K562 (cell line): ENCODE measurements at places on chromosomes 1 and 21.

GRCh38 chr1:161037661-161038522, 872 bp downstream of the TSTD1 start:
- no peaks in the 10 kb centered on the region for H3K27me3 ChIP-seq
- H3K36me3 ChIP-seq, result peaks cover 43% of the 10 kb centered on the region
- H3K4me1 ChIP-seq, result peaks cover 5% of the 10 kb centered on the region; the same call in 2 of the 3 replicates
- DNase-seq, result no peak
- no peak overlapping the region for H3K4me3 ChIP-seq
- H3K27ac ChIP-seq, result no peak overlapping the region

- DNase-seq, result no peak
- H3K36me3 ChIP-seq, result no peaks in the 10 kb centered on the region
- no peak overlapping the region for H3K4me3 ChIP-seq
- peaks cover 31% of the 10 kb centered on the region for H3K27me3 ChIP-seq
These were observed 38.5 kb upstream of the BCL9 start for GRCh38 chr1:147502760-147503159.

DNA sequence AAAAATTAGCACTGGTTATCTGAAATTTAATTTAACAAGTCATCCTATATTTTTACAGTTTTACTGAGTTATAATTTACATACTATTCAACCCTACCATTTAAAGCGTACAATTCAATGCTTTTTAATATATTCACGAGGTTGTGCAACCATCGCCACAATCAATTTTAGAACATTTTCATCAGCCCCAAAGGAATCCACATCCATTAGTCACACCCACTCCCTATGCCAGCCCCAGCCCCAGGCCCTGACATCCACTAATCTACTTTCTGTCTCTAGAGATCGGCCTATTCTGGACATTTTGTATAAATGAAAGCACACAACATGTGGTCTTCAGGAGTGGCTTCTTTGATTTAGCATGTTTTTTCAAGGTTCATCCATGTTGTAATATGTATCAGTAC, 134.7 kb downstream of the PSMG1 start:
- H3K27me3 ChIP-seq, result peaks cover 2% of the 10 kb centered on the region; the same call in 2 of the 3 replicates
- no peak for DNase-seq
- H3K4me1 ChIP-seq, result no peaks in the 10 kb centered on the region
- H3K27ac ChIP-seq, result no peak overlapping the region
- H3K36me3 ChIP-seq, result no peaks in the 10 kb centered on the region

DNA sequence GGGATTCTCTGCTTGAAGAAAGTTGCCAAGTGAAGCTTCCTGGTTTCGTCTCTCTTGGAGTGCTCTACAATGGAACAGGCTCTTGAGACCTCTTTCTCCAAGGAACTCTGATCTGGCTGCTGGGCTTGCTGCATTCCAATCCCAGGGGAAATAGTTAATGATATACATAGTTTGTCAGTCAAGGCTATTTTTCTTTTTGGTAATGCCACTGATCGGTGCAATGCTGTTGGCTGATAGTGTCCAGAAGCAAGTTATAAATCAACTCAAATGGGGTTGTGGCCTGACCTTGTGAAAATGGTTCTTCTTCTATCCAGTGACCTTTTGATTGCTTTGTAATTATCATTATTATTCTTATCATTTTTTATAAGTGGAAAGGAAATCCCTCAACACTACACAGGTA, 48.4 kb upstream of the TNFSF18 start:
- H3K4me1 ChIP-seq, result no peaks in the 10 kb centered on the region
- no peaks in the 10 kb centered on the region for H3K27me3 ChIP-seq
- H3K27ac ChIP-seq, result no peak overlapping the region
- DNase-seq, result no peak
- H3K36me3 ChIP-seq, result no peaks in the 10 kb centered on the region
- H3K4me3 ChIP-seq, result no peak overlapping the region

DNA sequence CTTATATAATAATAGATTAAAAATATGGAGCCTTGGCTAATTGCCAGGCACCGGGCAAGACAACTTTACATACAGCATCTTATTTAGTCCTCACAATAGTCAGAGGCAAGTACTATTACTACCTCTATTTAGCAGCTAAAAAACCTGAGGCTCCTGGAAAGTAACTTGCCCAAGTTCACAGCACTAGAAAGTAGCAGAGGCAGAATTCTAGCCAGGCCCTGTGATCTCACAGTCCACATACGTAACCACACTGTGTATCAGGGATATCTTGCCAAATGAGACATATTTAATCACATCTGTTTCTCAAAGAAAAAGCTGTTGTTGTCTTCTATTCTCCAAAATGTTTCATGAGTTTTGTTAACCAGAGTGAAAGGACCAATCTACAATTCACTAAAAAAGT, 378.5 kb downstream of the PLPP3 start:
- no peaks in the 10 kb centered on the region for H3K27me3 ChIP-seq
- H3K4me3 ChIP-seq, result no peak overlapping the region
- DNase-seq, result no peak
- no peak overlapping the region for H3K27ac ChIP-seq

DNA sequence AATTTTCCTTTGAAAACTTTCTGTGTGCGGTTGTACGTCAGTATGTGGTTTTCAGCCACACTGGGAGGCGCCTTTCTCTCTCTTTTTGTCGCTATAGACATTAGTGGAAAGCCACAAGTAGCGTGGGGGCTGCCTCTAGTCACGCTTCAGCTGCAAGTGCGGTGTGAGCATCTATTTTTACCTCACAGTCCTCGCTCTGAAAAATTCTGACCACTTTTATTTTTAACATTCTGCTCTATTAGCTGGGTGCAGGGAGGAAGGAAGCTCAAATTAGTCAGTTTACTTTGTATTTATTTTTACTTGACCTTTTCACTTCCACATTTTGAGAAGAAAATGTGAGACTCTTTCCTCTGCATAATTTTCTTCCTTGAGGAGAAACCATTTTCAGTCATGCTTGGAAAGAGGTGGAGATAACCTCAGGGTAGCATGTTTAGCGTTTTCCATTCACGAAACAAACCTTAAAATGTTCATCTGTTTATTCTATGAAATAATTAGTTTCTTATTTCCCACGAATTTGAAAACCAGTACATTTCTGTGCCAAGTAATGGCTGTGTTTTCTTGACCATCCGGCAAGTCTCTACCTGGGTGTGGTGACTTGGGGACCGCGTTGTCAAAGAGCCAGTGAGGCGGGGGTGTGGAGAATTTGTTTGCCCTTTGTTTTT, 35.6 kb downstream of the ADARB1 start:
- peak overlapping the region; percentile 27; the same call in 1 of the 3 replicates for H3K27ac ChIP-seq
- H3K4me1 ChIP-seq, result peaks cover 18% of the 10 kb centered on the region
- H3K4me3 ChIP-seq, result no peak overlapping the region
- no peaks in the 10 kb centered on the region for H3K36me3 ChIP-seq
- no peak for DNase-seq

GRCh38 chr1:111804776-111805175, 49.1 kb downstream of the DDX20 start:
- H3K27me3 ChIP-seq, result peaks cover 68% of the 10 kb centered on the region
- H3K4me1 ChIP-seq, result no peaks in the 10 kb centered on the region
- no peak overlapping the region for H3K4me3 ChIP-seq
- no peaks in the 10 kb centered on the region for H3K36me3 ChIP-seq
- no peak overlapping the region for H3K27ac ChIP-seq

- H3K4me3 ChIP-seq, result no peak overlapping the region
- peaks cover 8% of the 10 kb centered on the region for H3K4me1 ChIP-seq
- peaks cover 74% of the 10 kb centered on the region for H3K27me3 ChIP-seq
- H3K36me3 ChIP-seq, result no peaks in the 10 kb centered on the region
- no peak overlapping the region for H3K27ac ChIP-seq
- no peak for DNase-seq
These were observed 25.2 kb downstream of the ARHGEF10L start for GRCh38 chr1:17564458-17565393.

GRCh38 chr1:214219902-214220301, 61.1 kb upstream of the SMYD2 start:
- no peaks in the 10 kb centered on the region for H3K36me3 ChIP-seq
- 0 out of 3 replicates have a peak, but pooled peaks cover 2% of the 10 kb centered on the region for H3K27me3 ChIP-seq
- DNase-seq, result no peak
- H3K4me1 ChIP-seq, result no peaks in the 10 kb centered on the region

- peak overlapping the region; percentile 33; the same call in 2 of the 3 replicates for H3K27ac ChIP-seq
- no peak overlapping the region for H3K4me3 ChIP-seq
- H3K36me3 ChIP-seq, result peaks cover 37% of the 10 kb centered on the region
These were observed 2.9 kb upstream of the DIP2A start for GRCh38 chr21:46455575-46456385.

DNA sequence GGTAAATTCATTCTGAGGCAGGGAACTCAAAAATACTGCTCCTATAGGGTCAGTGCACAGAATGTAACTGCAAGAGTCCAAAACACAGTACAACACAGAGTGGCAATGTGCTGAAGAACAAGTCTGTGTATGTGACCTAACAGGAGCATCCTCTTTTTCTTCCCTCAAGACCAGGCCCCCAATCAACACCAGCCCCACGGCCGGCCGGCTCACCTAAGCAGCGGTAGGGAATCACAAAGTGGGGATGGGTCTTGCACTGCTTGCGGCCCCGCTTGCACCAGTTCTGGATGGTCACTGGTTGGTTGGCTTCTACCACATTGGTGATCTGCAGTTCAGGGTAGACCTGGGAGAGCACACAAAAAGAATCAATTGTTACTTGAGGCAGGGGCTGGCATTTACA, 80.8 kb downstream of the APP start:
- no peaks in the 10 kb centered on the region for H3K36me3 ChIP-seq
- H3K27ac ChIP-seq, result no peak overlapping the region
- no peaks in the 10 kb centered on the region for H3K4me1 ChIP-seq

GRCh38 chr1:232555494-232556210, 74.3 kb downstream of the SIPA1L2 start:
- H3K27ac ChIP-seq, result no peak overlapping the region
- H3K27me3 ChIP-seq, result no peaks in the 10 kb centered on the region
- DNase-seq, result no peak

DNA sequence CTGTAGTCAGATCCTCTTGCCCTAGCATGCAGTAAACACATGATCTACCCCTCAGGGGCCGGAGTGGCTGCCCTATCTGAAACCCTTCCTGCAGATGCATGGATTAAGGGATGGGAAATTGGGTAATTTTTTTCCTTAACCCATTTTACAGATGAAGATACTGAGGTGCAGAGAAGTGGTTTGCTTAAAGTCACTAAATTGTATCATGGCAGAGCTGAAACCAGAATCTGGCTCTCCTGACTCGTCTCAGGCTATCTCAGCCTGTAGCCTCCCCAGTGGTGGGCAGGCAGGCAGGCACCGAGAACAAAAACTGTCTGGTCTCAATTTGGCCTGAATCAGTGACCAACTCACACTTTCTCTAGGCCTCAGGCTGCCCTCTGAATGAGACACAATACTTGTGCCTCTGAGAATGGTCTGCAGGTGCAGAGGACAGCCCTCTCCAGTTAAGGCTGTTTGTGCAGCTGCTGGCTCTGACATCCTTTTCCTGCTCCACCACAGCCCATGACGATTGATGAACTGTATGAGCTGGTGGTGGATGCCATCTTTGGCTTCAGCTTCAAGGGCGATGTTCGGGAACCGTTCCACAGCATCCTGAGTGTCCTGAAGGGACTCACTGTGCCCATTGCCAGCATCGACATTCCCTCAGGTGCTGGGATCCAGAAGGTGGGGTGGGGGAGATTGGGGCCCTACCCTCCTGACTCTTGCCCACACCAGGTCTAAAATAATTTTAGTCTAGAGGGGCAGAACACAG, 1.5 kb downstream of the NAXE start:
- peak overlapping the region; percentile 88; the same call in 1 of the 2 replicates for H3K4me3 ChIP-seq
- peaks cover 15% of the 10 kb centered on the region; the same call in 2 of the 3 replicates for H3K4me1 ChIP-seq
- H3K36me3 ChIP-seq, result peaks cover 60% of the 10 kb centered on the region
- no peak overlapping the region for H3K27ac ChIP-seq
- DNase-seq, result no peak

DNA sequence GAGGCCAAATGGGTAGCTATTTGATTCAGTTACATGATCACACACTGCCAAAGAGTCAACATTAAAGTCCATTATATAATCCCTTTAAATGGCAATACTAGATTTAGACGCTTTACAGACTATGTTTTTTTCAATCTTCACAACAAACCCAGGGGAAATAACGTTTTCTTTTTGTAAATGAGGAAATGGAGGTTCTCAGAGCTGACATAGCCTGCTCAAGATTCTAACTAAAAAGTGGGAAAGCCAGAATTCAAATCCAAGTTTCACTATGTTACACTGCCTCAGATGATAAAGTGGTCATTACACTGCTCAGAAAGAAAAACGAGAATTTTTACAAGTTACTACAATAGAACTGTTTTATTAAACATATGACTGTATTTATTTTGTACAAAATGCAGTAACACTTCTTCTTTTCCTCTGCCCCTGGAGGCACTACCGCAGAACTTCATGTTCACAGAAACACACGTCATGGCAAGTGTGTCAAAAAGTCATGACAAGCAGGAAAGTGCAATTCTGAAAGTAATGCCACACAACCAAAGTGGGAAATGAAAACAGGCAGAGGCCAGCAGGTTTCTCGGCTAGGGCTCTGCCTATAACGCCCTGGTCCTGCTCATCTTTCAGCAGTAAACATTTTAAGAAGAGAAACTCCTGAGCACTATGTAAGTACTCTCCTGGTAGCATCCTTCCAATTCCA, 19.0 kb downstream of the THEMIS2 start:
- peaks cover 86% of the 10 kb centered on the region for H3K36me3 ChIP-seq
- no peak for DNase-seq
- no peak overlapping the region for H3K27ac ChIP-seq

- peaks cover 24% of the 10 kb centered on the region for H3K4me1 ChIP-seq
- H3K36me3 ChIP-seq, result no peaks in the 10 kb centered on the region
- no peak for DNase-seq
- H3K27ac ChIP-seq, result no peak overlapping the region
- H3K4me3 ChIP-seq, result no peak overlapping the region
These were observed 88.0 kb downstream of the SIK1 start for GRCh38 chr21:43338951-43339350.
